ENCODE measurements at places on chromosomes 4 and X.

GRCh38 chr4:1577822-1578217, 106.3 kb downstream of the FAM53A start:
- no peak for DNase-seq

- DNase-seq, result no peak
Measured at GRCh38 chr4:94641702-94642560, 115.8 kb upstream of the BMPR1B start.

GRCh38 chrX:43530837-43531236, 125.3 kb upstream of the MAOA start:
- no peak for DNase-seq

DNA sequence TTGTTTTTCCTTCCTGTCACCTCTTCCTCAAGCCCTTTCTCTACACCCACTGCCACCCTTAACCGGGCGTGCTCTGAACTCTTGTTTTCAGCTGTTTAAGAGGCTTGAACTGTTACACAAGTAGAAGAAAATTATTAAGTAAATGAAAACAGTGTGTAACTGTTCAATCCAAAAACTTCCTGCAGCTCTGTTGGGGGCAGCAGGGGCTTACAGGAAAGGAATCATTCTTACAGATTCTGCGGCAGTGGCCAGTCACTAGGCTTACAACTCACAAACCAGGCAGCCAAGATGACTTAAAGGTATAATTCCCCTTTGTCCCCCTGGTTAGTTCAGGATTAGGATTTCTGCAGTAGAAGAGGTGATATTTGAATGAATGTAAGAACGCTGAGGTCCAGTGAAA, 70.2 kb upstream of the ETNPPL start:
- DNase-seq, result no peak

- DNase-seq, result no peak
Measured at GRCh38 chr4:185004562-185005218, 13.6 kb upstream of the HELT start.

Measured in hematopoietic multipotent progenitor cell treated with erythropoietin and hydrocortisone succinate and interleukin-3 and kit ligand, for 8 days (in vitro differentiated cells).